ENCODE measurements at places on chromosomes 4 and X.

DNA sequence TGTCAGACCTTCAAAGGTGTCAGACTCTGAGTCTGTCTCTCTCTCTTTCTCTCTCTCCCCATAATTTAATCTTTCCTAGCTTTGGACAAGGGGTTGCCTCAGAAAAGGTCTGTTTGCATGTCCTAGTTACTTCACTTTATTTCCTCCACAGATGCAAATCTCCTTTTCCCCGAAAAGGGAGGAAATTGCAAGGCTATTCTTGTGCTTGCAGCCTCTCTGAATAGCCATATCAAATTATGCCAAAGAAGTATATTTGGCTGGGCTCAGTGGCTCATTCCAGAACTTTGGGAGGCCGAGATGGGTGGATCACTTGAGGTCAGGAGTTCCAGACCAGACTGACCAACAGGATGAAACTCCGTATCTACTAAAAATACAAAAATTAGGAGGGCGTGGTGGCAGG, 145.6 kb upstream of the GATB start:
- DNase-seq: no peak

DNA sequence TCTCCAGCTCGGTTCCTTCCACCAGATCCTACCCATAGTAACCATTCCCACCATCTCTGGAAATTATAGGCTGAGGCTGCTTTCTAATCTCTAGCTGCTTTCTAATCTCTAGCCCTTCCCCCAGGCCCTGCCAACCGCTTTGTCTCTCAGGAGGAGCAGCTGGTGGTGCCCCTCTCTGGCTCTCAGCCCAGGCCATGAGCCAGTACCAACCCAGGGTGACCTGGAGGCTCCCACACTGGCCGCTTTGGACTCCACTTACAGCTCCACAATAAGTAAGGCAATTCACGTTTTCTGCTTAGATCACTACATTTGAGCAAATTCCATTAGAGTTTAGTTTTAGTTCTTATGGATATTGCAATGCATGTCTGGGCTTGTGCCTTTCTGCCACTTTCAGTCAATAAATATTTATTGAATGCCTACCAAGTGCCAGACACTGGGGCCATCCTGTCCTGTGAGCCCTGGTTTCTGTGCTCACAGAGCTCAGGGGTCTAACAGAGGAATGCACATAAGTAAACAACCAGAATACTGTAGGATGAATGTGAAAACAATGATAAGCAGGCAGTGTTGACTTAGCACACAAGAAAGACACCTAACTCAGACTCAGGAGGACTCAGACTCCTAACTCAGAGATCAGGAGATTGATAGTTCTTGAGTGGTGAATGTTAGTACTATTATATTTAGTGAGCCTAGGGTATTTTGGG, 38.9 kb downstream of the SMC1A start:
- no peak for DNase-seq

DNA sequence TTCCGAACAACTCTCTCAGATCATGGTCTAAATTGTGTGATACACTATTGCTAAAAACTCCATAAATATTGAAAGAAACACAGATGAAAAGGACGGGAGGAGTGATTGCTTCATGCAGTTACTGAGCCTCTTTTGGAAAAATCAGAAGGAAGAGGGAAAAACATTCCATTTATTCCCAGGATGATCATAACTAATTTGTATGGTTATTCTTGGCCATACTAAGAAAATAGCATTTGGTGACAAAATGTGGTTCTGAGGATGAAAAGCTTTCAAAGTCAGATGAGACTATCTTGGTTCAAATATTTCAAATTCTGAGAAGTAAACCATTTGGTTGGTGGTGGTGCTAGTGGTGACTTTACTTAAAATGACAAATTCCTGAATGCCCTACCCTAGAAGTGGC, 305.4 kb upstream of the LDB2 start:
- no peak for DNase-seq

DNA sequence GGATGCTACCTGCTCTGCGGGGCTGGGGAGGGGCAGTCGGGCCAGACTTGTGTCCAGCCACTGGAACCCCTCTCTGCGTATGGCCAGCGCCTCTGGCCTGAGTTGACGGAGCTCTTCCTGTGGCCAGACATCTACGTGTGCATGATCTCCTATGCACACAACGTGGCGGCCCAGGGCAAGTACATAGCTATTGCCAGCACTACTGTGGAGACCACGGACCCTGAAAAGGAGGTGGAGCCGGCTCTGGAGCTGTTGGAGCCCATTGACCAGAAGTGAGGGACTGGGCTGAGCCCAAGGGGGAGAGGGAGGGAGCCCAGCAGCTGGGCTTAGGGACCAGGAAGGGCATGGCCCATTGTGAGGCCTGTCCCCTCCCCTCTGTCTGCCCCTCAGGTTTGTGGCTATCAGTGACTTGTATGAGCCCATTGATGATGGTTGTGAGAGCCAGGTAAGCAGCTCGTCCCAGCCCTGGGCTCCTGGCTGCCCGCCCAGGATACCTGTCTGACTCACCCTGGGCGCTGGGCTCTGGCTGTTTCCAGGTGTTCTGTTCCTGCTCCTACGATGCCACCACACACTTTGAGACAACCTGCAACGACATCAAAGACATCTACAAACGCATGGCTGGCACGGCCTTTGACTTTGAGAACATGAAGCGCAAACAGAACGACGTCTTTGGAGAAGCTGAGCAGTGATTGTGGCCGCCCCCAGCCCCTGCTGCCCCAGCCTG, 1.8 kb upstream of the FAM50A start:
- no peak for DNase-seq

DNA sequence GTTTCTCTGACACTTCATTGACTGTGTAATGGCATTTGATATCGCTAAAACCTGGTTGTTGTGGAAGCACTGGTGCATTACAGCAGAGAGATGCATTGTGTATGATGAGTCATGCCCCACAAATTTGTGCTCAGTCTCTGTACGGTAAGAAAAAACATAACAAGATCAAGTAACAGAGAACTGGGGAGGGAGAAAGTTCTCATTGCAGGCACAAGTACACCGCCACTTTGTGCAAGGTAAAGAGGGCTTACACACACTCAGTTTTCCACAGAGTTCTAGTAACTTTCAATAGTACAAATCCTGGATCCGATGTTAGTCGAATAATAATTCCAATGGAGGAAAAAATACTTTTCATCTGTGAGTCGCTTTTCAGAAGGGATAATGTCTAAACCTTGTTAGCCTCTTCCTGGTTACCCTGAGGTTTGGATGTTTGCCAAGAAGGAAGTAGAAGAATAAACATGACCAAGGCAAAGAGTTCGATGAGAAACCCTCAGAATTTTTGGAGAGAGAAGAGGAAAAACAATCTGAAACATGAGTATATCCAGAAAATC, 512.5 kb upstream of the SLIT2 start:
- no peak for DNase-seq

DNA sequence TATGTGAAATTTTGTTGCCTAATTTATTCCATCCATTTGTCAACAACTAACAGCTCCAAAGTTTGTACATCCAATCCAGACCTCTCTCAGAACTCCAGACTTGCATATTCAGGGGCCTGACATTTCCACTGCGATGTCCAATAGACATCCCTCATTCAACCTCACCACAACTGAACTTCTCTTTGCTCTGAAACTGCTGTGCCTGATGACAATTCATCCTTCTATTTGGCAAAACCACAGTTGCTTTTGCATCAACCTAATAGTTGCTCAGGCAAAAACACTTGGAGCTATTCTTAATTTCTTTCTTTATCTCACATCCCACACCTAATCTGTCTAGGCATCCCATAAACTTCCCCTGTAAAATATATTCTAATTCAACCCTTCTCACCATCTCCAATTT, 56.5 kb downstream of the ANTXR2 start:
- no peak for DNase-seq

DNA sequence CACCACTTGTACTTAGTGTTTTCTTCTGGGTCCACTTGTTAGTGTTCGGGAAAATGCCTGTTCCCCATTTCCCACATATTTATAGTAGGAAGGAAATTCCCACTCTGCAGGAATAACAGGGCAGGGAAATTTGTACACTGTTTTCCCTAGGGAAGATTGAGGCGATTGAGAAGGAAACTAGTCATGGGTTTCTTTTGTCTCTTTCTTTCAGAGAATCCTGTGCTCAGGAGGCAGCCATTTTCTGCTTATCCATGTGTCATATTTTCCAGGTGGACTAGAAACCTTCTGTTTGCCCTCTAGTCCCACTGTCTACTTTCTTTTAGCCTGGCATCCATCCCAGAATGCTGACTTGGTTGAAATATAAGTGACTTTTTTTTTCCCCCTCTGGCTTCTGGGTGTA, 299.1 kb upstream of the ANKRD50 start:
- DNase-seq: no peak

DNA sequence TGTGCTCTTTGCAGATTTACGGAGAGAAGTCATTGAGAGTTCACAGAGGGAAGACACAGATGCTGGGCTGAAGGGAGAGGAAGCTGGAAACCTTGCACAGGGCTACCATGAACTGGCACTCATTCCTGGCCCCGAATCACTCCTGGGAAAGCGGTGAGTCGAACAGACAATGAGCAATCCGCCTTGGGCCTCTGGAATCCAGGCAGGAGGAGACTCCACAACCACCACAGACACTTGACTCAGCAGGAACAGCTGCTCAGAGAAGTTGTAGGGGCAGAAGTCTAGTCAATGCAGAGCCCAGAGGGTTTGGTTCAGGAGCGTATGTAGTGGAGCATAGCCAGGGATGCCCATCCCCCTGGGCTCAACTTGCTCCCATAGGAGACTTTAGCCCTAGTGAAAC, 62.8 kb upstream of the GRIA3 start:
- DNase-seq: no peak

DNA sequence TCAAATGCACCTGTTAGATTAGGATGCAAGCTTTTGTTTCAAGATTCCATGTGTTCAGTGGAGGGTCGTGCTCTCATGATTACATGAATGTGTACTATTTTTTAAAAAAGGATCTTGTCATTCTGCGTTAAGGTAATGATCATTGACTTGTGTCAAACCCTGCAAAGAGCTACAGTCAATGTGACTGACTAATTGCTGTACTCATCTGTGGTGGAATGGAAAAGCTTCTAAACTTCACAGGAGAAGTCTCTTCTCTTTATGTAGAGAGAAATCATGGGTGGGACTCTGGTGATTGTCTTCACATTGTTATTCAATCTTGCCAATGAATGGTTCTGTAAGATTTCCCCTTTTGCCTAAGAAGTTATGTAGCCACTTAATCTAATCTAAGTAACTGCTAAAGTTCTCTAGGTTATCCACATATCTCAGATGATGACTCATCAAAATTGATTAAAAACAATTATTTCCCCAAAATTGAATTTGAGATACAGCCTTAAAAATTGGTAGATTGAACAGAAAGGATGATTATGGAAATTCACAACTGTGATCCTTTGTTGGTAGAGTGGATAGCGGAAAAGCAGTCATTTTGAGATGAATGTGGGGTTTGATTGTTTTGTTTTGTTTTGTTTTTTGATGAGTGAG, 6.7 kb downstream of the MAGEE1 start:
- no peak for DNase-seq

GRCh38 chr4:113057891-113058290, 8.4 kb downstream of the ANK2 start:
- no peak for DNase-seq

DNA sequence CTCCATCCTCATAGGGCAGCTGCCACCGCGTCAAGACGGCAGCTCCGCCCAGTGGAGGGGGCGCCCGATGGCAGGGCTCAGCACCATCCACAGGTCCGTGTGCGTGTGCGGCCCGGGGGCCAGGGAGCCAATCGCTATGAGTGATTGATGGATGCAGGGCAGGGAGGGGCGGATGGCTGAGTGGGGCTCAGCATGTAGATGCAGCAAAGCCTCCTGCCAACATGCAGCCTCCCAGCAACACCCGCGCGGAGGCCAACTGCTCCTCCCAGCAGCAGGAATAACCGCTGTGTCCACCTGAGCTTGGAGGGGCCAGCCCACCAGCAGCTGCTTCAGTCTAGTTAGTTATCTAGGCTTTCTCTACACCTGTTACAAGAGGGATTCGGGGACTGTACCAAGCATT, 77.4 kb downstream of the MTMR1 start:
- no peak for DNase-seq

- no peak for DNase-seq
Observed at GRCh38 chr4:156194896-156195295, 241.2 kb upstream of the CTSO start.

DNA sequence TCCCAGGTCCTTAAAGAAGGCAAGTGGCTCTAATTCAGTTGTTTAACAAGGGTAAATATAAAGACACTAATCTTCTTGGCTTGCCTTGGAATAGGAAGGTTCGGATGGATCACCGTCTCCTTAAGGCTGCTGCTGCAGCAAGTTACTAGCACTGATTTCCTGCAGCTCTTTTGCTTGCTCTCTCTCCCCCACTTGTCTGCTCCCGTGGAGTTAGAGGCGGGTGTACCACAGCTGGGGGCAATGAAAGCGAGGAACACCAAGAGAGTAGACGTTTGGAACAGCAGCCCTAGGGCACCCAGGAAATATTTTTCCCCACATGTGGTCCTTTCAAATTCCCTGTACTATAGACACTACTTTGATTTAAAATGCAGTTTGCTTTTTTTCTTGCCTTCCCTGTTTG, 202.2 kb downstream of the SH2D1A start:
- no peak for DNase-seq

- DNase-seq: no peak
Observed at GRCh38 chrX:97145934-97146333, 262.2 kb downstream of the RPA4 start.

- DNase-seq: no peak
Observed at GRCh38 chrX:17442898-17443297, 67.9 kb downstream of the NHS start.

DNA sequence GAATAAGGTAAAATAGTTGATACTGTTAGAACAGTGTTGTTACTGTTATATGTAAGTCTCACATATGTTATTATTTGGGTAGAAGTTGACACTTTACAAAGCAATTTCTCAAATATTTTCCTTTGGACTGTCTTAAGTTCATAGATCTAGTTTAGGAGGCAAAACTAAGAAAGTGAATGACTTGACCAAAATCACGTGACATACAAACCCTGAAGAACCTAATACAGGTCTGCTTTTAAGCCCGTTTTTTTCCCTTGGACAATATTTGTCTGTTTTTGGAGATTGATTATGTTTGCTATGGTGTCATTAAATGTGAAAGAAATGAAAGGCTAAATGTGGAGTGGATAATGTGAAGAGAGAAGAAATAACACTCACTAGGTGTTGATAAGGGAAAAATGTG, 644.9 kb upstream of the PITX2 start:
- no peak for DNase-seq

Measured in NK-92 treated with Interleukin-12 subunit alpha and Interleukin-12 subunit beta, amount 100 ng/mL, for 24 hours (cell line).